ENCODE measurements at places on chromosomes 1 and 21. TPM values are rescaled to one million over a fixed set of nuclear protein-coding genes. Genes with fewer than 3 reads are reported as not detected.

Gene TEKT2
- total RNA-seq: not detected

Gene FAM43B
- total RNA-seq: not detected

Gene ERG
- not detected for total RNA-seq

DNA sequence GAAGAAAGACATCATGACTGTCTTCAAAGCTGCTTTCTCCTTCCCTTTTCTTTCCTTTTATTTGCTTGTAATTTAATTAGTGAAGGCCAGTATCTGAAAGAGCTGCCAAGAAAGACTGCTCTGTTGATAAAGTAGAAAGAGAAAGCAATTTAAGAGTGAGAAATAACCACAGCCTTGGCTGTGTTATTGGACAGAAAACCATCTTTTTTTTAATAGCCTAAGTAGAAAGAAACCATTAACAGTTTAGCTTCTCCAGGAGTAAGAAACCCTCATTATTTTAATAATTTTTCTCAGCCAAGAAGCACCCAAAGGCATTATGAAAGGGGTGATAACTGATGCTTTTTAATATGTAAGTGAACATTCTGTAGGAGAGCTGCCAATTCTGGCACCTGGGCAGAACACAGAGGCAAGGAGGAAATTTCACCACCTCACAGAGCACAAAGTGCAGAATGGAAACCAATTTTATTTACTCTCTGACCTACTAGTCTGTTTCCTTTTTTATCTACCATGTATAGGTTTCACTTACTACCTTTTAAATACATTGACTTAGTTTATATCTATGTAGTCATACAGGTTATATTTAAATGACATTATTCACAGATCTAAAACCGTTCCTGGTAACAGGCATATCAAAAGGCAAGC lies 703.2 kb downstream of the MRPL39 start:
- no peak overlapping the region for H3K27ac ChIP-seq
- no peaks in the 10 kb centered on the region for H3K36me3 ChIP-seq
- no peak for DNase-seq
- no peaks in the 10 kb centered on the region for H3K27me3 ChIP-seq

- H3K36me3 ChIP-seq: no peaks in the 10 kb centered on the region
- H3K4me3 ChIP-seq: no peak overlapping the region
- no peak for DNase-seq
- peaks cover 13% of the 10 kb centered on the region for H3K27me3 ChIP-seq
- H3K27ac ChIP-seq: no peak overlapping the region
- no peaks in the 10 kb centered on the region for H3K4me1 ChIP-seq
These were observed 105.9 kb upstream of the POU3F1 start for GRCh38 chr1:38152351-38153065.

GRCh38 chr1:12473596-12474362 lies 144.2 kb downstream of the DHRS3 start:
- peaks cover 90% of the 10 kb centered on the region for H3K4me1 ChIP-seq
- no peaks in the 10 kb centered on the region for H3K27me3 ChIP-seq
- peak overlapping the region; percentile 68 for H3K4me3 ChIP-seq

DNA sequence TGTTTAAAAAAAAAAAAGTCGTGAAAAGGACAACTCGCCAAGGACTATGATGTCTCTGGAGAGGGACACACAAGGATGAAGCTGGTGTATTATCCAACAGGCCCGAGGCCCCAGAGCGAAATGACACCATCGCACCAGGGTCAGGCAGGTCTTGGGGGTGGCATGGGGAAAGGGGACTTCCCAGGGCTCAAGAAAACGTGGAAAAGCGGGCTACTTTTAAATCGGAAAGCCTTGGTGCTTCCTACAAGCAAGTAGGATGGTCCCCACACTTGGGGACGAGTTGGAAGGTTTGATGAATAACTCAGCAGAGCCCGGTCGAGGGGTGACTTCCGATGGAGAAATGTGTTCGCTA lies 505 bp upstream of the GNPAT start:
- peaks cover 54% of the 10 kb centered on the region for H3K36me3 ChIP-seq
- no peak for DNase-seq
- no peaks in the 10 kb centered on the region for H3K27me3 ChIP-seq
- H3K4me3 ChIP-seq: peak overlapping the region; percentile 93
- H3K4me1 ChIP-seq: peaks cover 56% of the 10 kb centered on the region

- DNase-seq: no peak
- H3K27ac ChIP-seq: no peak overlapping the region
- H3K36me3 ChIP-seq: no peaks in the 10 kb centered on the region
- H3K27me3 ChIP-seq: peaks cover 4% of the 10 kb centered on the region
These were observed 24.9 kb upstream of the CDC42BPA start for GRCh38 chr1:227343206-227343605.

DNA sequence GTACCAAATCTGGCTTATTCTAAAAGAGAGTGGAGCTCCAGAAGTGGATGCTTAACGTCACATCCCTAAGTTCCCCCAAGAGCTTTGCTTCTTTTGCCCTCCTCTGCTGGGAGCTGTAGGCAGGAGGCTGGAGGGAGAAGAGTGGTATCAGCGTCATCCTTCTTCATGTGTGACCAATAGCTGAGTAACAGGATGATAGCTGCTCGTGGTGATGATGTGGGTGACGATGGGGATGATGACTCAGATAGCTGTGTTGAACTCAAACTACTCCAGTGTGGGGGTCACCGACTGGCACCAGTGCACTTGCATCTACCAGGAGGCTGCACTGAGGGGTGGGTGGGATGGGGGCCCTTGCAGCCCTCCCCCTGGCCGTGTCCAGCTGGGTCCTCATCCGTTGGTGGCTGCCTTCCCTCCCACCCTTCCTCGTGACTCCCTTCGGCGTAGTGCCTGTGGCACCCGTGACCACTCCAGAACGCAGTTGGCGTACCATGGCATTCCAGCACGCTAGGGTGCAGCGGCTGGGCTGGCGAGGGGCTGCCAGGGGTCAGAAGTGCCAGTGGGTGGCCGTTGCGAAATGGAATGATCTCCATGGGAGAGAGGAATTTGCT lies 1.1 kb downstream of the IGFN1 start:
- H3K36me3 ChIP-seq: no peaks in the 10 kb centered on the region
- no peak overlapping the region for H3K27ac ChIP-seq
- no peak overlapping the region for H3K4me3 ChIP-seq
- H3K4me1 ChIP-seq: peaks cover 2% of the 10 kb centered on the region
- H3K27me3 ChIP-seq: peaks cover 18% of the 10 kb centered on the region

DNA sequence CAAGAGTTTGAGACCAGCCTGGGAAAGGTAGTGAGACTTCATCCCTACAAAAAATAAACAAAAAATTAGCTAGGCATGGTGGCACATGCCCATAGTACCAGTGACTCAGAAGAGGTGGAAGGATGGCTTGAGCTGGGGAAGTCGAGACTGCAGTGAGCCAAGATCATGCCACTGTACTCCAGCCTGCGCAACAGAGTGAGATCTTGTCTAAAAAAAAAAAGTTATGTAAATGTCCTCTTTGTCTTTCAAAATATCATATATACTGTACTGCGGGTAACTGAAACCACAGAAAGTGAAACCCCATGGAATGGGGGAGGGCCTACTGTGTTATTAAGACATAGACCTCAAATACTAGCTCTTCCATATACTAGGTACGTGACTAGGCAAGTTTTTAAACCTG lies 20.8 kb downstream of the ACADM start:
- H3K27ac ChIP-seq: no peak overlapping the region
- H3K4me1 ChIP-seq: peaks cover 7% of the 10 kb centered on the region
- H3K27me3 ChIP-seq: no peaks in the 10 kb centered on the region
- DNase-seq: no peak
- H3K36me3 ChIP-seq: peaks cover 32% of the 10 kb centered on the region

- no peaks in the 10 kb centered on the region for H3K36me3 ChIP-seq
- H3K27ac ChIP-seq: no peak overlapping the region
- no peak overlapping the region for H3K4me3 ChIP-seq
- peaks cover 16% of the 10 kb centered on the region for H3K27me3 ChIP-seq
- H3K4me1 ChIP-seq: peaks cover 16% of the 10 kb centered on the region
These were observed 8.0 kb upstream of the BCAR3 start for GRCh38 chr1:93689521-93690223.

GRCh38 chr1:3393987-3394920 lies 60.2 kb upstream of the ARHGEF16 start:
- H3K27ac ChIP-seq: no peak overlapping the region
- no peak overlapping the region for H3K4me3 ChIP-seq
- no peak for DNase-seq

- no peak overlapping the region for H3K4me3 ChIP-seq
- no peak for DNase-seq
- no peaks in the 10 kb centered on the region for H3K36me3 ChIP-seq
- H3K27me3 ChIP-seq: no peaks in the 10 kb centered on the region
- peaks cover 9% of the 10 kb centered on the region for H3K4me1 ChIP-seq
These were observed 93.5 kb upstream of the SIM2 start for GRCh38 chr21:36605426-36605825.

Data from activated CD8-positive, alpha-beta T cell treated with anti-CD3 and anti-CD28 coated beads, Interleukin-2, amount 10 ng/mL, durations not matched to agents 7 days and 5 days (primary cell).